ELR (cell line): ENCODE measurements at places on chromosomes 11 and 22.

- peak; percentile 55 for DNase-seq
Observed at GRCh38 chr11:63445720-63446119, 45.2 kb downstream of the PLAAT5 start.

- DNase-seq, result no peak
Observed at GRCh38 chr11:15944460-15944859, 411.9 kb downstream of the SOX6 start.

GRCh38 chr22:45826520-45826919 is 150.4 kb downstream of the WNT7B start:
- DNase-seq, result no peak

GRCh38 chr11:67387069-67387468 is 4.7 kb upstream of the RAD9A start:
- DNase-seq, result no peak

GRCh38 chr11:6926208-6927029 is at the start of gene ZNF215:
TSS of gene ZNF215 (plus strand) at chr11:6926426. CDS start at chr11:6932273, 5,847 bp downstream.
- DNase-seq, result peak; percentile 95

- peak; percentile 49 for DNase-seq
Observed at GRCh38 chr11:14422814-14423182, 63.8 kb upstream of the RRAS2 start.

DNA sequence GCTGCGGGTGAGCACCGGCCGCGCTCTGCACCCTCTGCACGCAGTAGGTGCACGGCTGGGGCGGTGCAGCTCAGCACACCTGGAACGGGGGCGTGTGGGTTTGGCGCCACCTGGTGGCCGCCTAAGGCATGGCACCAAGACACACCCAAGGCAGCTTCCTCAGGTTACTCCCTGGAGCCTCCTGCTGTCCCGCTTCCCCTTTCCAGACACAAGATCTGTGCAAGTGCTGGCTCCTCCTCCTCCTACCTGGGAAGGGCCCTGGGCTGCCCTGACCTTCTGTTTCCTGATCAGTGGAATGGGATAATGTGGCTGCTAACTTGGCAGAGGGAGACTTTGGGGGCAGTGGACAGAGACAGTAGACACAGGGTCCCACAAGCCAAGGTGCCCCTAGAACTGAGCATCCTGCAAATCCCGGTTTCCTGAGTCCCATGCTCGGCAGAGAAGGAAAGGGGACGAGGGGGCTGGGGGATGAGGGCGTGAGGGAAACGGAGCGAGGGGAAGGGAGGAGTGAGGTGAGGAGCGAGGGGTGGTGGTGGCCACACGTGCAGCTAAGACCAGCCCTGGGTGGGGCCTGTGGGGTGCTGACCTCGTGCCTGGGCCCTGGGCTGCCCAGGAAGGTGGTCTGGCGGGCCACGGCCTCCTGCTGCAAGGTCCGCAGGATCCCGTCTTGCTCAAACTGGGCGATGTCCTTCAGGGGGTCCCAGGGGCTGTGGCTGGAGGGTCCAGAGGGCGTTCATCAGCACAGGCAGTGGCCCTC is 34.8 kb upstream of the CARS1 start:
- DNase-seq, result peak; percentile 80

GRCh38 chr22:26385164-26385563 is 43.9 kb upstream of the ASPHD2 start:
- DNase-seq, result no peak

DNA sequence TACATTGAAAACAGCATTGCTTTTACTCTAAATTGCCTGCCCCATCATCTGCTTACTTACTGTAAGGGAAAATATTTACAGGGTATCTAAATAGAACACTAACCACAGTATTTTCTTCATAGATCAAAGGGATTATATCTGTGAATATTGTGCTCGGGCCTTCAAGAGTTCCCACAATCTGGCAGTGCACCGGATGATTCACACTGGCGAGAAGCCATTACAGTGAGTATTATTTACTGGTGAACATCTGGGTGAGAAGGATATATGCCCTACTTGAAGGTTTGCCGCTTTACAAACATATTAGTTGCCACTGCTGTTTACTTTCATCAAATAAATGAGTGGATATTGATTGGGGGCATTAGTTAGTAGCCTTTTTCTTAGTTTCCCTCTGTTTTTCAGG is 5.9 kb upstream of the CNTF start:
- peak; percentile 92 for DNase-seq

- DNase-seq, result no peak
Observed at GRCh38 chr11:17572359-17572690, 25.3 kb downstream of the OTOG start.

DNA sequence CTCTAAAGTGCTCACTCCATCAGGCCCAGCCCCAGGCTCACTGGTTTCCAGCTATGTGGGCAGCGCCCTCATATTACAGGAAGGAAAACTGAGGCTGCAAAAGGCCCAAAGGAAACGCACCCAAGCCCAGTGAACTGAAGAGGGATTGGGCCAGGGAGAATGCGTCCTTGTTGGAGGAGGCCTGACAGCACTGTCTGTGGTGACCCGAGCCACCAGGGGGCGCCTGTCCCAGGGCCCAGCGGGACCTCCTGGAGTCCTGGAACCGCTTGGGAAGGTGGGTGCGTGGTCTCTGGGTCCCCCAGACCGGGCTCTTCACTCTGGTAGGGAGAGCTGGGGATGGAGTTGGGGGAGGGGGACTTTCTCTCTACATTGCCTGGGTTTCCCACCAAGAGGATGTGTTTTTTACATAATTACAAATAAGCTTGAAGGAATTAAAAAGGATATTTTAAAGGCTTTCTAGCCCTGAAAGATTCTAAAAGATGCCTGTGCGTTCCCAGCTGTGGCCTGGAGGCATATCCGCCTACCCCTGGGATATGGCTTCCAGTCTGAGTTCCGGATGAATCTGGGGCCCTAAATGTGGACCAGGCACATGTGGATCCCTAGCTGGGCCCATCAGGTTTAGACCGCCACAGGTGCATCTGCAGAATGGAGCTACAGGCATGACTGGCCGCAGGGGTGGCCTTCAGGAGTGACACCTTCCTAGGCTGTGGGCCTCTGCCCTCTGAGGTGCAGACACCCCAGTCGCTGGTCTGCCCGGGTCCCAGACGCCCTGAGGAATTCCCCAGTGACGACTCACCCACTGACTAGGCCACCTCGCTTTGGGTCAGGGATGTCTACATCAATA is 4.2 kb downstream of the SPI1 start:
- peak; percentile 80 for DNase-seq

GRCh38 chr11:120125024-120125423 is 12.9 kb downstream of the TRIM29 start:
- peak; percentile 65 for DNase-seq

GRCh38 chr11:69010964-69011623 is 2.0 kb downstream of the MRGPRF start:
- DNase-seq, result peak; percentile 90

DNA sequence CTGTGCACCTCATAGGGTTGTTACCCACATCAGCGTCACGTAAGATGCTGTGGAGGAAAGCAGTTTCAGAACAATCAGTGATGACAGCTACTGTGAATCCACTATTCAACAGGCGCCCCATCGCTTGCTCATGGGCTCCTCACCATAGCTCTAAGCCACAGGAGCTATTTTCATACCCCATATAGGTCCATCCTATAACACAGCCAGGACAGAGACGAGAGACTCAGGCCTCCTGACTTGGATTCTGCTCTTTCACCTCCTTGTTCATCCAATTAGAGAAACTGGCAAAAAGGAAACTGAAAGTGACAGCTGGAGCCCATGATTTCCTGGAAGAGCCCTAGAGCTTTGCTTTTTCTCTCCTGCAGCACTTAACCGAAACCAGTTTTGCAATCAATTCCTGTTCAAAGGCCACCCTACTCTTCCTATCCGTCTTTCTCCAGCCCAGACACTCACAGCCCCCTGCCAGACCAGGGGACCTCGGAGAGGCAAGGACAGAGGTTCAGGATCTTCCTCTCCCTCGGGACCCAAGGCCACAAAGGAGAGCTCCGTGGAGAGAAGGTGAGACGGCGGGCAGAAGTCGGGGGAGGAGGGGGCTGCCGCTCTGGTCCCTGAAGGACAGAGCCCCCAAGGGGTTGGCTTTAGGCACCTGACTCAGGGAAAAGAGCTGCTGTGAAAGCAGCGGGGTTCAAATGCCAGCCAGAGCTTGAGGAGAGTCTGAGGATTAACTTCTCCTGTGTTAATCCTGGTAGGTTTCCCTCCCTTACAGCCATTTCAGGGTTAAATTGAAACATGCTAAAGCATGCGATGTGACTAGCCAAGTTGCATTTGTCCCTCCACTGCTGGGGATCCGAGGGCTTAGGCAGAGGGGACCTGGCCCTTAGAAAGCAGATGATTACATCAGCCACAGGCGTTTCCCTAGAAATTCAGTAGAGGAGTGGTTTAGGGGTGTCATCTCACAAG is at the start of gene APOL6:
TSS of gene APOL6 (plus strand) at position 381 of the 960 bp plus-strand sequence. CDS start 7,980 bp downstream, outside the sequence.
- peak; percentile 81 for DNase-seq

- peak; percentile 52 for DNase-seq
Observed at GRCh38 chr11:119599864-119600541, 129.0 kb downstream of the NECTIN1 start.

GRCh38 chr11:97743205-97743742 is 1277.5 kb upstream of the CNTN5 start:
- no peak for DNase-seq

GRCh38 chr22:29311464-29312217 is 3.9 kb downstream of the RASL10A start:
- no peak for DNase-seq

GRCh38 chr22:37616201-37617083 is 7.8 kb downstream of the GGA1 start:
- no peak for DNase-seq

- DNase-seq, result no peak
Observed at GRCh38 chr11:889687-890475, 20.7 kb downstream of the CHID1 start.

DNA sequence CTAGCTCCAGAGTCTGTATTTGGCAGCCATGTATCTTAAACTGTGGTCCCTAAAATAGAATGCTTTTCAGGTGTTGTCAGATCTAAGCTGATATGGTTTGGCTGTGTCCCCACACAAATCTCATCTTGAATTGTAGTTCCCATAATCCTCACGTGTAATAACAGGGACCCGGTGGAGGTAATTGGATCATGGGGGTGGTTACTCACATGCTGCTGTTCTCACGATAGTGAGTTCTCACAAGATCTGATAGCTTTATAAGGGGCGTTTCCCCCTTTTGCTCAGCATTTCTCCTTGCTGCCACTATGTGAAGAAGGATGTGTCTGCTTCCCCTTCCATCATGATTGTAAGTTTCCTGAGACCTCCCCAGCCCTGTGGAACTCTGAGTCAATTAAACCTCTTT is 199.9 kb upstream of the ISX start:
- DNase-seq, result no peak

DNA sequence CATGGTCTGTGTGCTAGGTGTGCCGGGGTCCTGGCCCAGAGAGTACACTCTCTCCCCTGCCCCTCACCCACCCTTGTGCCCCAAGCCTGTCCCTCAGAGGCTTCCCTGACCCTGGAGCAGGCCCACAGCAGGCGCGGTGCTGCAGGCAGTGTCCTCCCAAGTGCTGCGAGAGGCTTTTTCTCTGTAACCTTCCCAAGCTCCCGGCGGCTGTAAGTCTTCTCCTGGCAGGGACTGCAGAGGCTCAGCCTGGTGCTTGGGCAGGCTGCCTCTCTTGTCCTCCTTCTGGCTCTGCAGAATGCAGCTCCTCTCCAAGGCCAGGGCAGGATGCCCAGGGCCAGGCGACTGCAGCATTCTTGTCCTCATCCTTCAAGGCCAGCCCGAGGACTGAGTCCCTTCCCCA is 15.9 kb downstream of the RFPL1 start:
- no peak for DNase-seq

DNA sequence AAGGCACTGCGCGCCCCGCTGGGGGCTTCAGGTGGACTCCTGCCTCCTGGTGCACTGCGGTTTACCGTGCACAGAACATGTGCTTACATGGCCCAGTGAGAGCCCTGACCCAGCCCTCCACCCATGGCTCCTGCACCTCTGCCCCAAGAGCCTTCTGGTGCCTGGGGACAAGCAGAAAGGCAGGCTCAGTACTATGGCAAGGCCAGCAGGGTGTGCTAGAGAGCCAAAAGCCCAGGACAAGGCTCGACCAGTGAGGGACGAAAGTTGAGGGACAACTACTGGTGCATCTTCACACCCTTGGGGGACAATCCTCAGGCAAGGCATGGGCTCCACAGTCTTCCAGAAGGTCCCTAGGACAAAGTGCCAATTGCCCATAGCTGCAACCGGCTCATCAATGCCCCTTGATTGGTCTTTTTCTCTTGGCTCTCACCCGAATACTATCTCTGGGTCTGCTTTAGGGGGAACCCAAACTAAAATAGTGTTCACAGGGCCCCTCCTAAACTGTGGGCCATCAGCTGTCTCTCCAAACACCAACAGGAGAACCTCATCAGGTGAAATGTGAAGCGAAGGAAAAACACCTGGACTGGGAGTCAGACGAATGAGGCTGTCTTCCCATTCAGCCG is 13.5 kb downstream of the PGA5 start:
- peak; percentile 66 for DNase-seq

GRCh38 chr11:40337118-40337517 is 1122.3 kb downstream of the LRRC4C start:
- DNase-seq, result peak; percentile 61

- DNase-seq, result peak; percentile 77
Observed at GRCh38 chr11:73141309-73142127, 600 bp downstream of the FCHSD2 start.

- DNase-seq, result peak; percentile 24
Observed at GRCh38 chr11:118918686-118919280, 6.9 kb downstream of the BCL9L start.

DNA sequence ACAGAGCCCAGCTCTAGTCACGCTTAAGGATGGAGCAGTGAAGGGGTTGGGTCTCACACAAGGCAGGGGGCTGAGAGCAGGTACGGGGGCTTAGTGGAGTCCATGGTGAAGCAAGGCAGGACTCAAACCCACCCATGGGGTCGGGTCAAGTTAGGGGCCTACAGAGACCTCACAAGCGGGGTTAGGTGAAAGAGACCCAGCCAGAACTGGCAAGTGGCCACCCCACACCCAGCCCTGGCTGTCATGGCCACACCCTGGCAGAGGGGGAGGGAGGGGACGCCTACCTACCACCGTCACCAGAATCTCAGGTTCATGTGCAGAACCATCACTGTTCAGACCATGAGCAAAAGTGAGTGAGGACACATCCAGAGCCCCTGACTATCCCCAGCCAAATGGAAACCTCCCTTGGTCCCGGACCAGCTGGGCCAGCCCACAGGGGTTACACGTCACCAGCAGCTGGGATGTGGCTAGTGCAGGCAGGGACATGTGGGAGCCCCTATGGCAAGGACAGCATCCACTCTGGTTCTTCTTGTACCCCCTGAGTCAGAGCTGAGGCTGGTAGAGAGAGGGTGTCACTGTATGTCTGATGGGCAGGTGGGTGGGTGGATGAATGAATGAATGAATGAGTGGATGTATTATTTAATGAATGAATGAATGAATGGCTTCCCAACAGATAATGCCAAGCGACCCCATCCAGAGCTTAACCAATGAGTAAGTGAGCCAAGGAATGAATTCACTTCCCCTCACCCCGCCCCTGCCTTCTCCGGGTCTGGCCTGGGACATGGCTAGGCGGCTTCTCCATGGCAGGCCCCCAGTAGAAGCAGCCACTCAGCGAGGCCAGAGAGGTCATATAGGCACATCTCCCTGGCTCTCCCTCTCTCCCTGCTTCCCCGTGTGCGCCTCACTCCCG is 681.6 kb downstream of the TBC1D22A start:
- no peak for DNase-seq
